ENCODE measurements at places on chromosomes 5 and 9.

DNA sequence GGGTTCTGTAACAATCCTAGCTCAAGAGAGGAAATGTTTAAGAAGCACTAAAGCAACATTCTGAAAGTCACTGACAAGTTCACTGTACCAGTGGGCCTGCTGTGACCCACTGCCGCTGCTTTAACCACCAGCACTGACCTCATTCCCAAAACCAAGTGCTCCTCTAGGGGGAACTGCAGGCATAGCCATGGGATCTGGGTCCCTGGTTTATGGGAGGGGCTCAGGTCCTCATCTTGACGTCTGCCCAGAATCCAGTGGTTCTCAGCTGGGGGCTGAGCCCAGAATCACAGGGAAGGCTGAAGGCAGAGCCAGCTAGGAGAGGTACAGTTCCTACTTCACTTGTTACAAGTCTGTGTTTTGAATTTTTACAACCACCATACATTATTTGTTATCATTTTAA lies 36.1 kb upstream of the SLC2A8 start:
- H3K4me3 ChIP-seq, result no peak overlapping the region
- no peak for DNase-seq
- peaks cover 25% of the 10 kb centered on the region for H3K36me3 ChIP-seq
- peaks cover 6% of the 10 kb centered on the region for H3K4me1 ChIP-seq
- H3K27ac ChIP-seq, result no peak overlapping the region

GRCh38 chr5:68822796-68823195 lies 271.0 kb upstream of the SLC30A5 start:
- H3K4me3 ChIP-seq, result no peak overlapping the region
- H3K36me3 ChIP-seq, result no peaks in the 10 kb centered on the region
- DNase-seq, result no peak
- no peaks in the 10 kb centered on the region for H3K27me3 ChIP-seq
- no peaks in the 10 kb centered on the region for H3K4me1 ChIP-seq
- no peak overlapping the region for H3K27ac ChIP-seq

DNA sequence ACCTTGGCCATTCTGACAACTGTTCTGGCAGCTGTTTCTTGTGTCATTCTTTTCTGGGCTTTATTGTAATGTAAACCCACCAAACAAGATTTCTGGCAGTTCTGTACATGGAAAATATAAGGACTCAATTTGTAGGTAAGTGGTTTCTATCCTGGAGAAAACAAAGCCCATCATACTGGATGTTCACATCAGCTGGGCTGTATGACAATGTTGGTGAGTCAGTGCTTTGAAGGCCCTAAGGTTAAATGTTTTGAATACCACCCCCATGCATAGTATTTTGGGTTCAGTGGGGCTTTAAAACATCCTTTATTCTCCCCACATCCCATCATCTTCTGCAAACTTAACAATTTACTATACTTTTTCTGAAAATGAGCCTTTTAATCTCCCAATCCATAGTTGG lies 52.5 kb downstream of the SH3GL2 start:
- no peak overlapping the region for H3K27ac ChIP-seq
- DNase-seq, result no peak
- H3K27me3 ChIP-seq, result no peaks in the 10 kb centered on the region
- H3K4me1 ChIP-seq, result no peaks in the 10 kb centered on the region
- H3K4me3 ChIP-seq, result no peak overlapping the region
- no peaks in the 10 kb centered on the region for H3K36me3 ChIP-seq

DNA sequence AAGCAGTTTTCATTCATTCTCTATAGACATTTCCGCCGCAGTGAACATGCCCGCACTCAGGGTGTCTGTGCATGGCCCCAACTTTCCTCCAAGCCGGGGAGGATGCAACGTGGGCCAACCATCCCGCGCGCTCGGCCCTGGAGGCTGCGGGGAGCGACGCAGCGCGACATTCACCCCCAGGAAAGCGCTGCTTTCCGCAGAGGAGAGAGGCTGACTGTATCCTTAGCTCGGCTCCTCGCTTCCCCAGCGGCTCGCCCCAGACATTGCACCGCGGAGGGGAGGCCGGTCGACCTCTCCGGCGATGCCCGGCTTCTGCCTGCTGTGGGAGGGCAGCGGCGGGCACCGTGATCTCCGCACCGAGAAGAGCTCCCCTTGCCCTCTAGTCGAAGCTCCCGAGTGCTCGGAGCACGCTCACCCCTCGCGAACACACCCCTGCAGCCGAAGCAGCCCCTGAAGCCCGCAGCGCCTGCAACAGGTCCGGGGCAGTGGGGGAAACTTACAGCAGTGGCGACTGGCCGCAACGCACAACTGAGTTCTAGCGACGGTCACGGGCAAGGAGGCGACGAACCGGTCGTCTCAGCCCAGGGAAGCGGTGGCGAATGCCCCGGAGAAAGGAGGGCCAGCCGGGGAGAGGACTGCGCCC lies 600 bp downstream of the ENC1 start:
- no peak for DNase-seq
- no peaks in the 10 kb centered on the region for H3K27me3 ChIP-seq
- peak overlapping the region; percentile 92 for H3K27ac ChIP-seq
- H3K4me1 ChIP-seq, result peaks cover 88% of the 10 kb centered on the region
- no peaks in the 10 kb centered on the region for H3K36me3 ChIP-seq
- peak overlapping the region; percentile 77 for H3K4me3 ChIP-seq

DNA sequence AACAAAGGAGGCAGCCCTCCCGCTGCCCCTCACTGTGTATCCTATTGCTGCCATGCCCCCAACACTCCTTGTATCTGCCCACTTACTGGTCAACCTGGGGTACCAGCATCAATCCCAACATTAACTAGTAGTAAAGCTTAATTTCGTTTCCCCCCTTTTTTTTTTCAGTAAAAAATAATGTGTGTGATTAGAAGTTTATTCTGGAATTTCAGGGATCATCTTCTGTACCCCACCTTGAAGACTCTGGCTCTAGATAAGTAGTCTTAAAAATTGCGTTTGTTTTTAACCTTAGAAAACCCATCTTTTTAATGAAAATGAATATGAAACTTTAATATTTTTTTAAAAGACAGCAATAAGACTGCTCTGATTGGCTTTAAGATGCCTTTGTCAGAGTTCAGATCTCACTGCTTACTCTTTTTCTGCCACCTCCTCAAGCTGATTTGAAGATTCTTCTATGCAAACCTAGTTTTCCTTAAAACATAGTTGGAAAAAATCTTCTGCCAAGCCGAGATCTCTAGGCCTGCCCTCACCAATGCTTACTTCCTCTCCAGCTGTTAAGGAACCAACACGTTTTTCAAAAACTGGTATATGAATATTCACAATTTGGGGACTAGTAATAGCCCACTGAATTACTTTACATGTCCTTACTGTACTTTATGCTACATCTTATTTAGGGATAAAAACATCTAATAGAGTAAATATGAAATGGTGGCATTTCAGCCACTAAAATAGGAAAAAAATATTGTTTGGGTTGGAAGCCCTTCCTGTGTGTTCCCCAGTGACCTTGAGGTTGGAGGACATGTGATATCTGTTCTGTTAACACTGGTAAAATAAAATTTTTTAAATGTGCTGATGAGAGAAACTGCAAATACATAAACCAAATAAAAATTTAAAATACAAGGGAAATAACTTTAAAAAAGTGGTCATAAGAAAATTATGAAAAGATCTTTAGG lies 4.0 kb upstream of the RHOBTB3 start:
- no peaks in the 10 kb centered on the region for H3K36me3 ChIP-seq
- peaks cover 29% of the 10 kb centered on the region for H3K4me1 ChIP-seq

DNA sequence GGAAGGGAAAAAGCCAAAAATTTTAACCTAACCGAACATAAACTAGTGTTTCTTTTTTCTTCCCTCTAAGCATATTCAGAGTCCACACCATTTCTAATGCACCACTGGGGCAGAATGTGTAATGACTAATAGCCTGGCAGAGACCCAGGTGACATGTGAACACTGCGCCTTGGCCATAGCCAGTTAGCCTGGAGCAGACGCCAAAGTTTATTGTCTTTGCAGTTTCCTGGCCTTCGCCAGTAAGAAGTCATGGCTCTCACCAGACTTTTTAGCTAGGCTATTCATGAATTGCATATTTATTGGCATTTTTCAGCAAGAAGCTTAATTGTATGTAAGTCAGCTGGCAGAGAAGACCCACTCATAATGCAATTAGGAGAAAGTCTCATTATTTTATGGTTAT lies 182.8 kb upstream of the SLC27A6 start:
- H3K4me1 ChIP-seq, result no peaks in the 10 kb centered on the region
- DNase-seq, result no peak
- no peaks in the 10 kb centered on the region for H3K36me3 ChIP-seq
- H3K27ac ChIP-seq, result no peak overlapping the region
- no peaks in the 10 kb centered on the region for H3K27me3 ChIP-seq

GRCh38 chr9:113587471-113588031 lies 124.0 kb downstream of the RGS3 start:
- H3K36me3 ChIP-seq, result no peaks in the 10 kb centered on the region
- peaks cover 100% of the 10 kb centered on the region for H3K4me1 ChIP-seq
- no peak overlapping the region for H3K4me3 ChIP-seq
- H3K27ac ChIP-seq, result peak overlapping the region; percentile 73

DNA sequence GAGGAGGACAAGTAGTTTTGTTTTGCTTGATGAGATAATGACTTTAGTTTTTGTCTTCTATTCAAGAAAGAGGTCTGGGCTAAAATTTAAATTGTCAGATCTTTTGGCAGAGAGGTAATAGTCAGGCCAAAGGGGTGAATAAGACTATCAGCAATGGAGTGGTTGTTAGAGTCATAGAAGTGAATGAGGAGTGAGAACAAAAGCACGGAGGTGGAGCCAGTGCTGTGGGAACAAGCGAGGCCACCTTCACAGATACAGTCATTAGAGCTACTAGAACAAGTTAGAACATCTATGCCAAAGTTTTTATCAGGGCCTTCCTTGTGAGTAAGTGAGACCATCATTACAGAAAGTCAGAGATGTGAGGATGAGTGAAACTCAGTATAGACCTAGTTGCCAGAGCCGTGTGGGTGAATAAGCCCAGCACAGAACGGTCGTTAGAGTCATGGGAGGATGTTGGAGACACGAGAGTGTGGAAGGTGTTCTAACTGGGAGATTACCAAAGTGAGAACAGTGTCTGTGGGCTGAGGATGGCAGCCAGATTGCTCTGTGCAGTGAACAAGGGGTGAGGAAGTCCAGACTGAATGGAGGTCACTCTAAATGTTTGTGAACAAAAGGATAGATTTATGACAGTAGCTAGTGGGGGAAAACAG lies 135.1 kb downstream of the RPS23 start:
- H3K4me3 ChIP-seq, result no peak overlapping the region
- no peaks in the 10 kb centered on the region for H3K27me3 ChIP-seq
- no peaks in the 10 kb centered on the region for H3K36me3 ChIP-seq
- DNase-seq, result no peak
- no peaks in the 10 kb centered on the region for H3K4me1 ChIP-seq

DNA sequence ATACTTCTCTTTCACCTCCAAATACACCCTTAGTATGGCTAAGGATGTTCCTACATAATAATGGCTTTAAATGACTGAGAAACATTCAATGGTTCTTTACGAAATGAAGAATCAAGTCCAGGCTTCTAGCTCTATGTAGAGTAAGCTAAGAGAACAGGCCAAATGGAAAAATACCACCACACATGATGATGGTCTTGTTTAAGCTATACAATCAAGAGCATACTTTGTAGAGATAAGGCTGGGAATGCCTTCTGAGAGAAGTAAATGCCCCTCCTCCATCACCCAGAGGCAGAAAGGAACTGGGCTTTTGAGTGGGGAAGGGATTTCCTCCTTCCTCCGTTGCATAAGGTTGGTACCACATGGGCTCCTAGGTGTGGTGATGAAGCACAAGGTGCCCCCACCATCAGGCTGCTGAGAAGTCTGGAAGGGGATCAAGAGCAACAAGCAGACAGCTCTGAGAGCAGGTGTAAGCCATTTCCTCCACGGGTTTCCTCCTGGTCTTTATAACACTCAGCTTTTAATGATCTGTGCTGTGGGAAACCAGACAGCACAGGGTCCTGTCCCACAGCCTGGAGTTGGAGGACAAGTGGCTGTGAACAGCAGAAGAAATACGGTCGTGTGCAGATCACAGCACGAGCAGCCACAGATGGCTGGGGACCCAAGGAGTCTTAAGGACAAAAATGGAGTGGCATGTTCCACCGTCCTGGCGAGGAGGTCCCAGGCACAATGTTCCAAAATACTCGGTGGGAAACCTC lies 396.9 kb downstream of the CTNND2 start:
- H3K36me3 ChIP-seq, result no peaks in the 10 kb centered on the region
- no peak overlapping the region for H3K4me3 ChIP-seq
- no peak for DNase-seq
- H3K27me3 ChIP-seq, result no peaks in the 10 kb centered on the region
- no peaks in the 10 kb centered on the region for H3K4me1 ChIP-seq

DNA sequence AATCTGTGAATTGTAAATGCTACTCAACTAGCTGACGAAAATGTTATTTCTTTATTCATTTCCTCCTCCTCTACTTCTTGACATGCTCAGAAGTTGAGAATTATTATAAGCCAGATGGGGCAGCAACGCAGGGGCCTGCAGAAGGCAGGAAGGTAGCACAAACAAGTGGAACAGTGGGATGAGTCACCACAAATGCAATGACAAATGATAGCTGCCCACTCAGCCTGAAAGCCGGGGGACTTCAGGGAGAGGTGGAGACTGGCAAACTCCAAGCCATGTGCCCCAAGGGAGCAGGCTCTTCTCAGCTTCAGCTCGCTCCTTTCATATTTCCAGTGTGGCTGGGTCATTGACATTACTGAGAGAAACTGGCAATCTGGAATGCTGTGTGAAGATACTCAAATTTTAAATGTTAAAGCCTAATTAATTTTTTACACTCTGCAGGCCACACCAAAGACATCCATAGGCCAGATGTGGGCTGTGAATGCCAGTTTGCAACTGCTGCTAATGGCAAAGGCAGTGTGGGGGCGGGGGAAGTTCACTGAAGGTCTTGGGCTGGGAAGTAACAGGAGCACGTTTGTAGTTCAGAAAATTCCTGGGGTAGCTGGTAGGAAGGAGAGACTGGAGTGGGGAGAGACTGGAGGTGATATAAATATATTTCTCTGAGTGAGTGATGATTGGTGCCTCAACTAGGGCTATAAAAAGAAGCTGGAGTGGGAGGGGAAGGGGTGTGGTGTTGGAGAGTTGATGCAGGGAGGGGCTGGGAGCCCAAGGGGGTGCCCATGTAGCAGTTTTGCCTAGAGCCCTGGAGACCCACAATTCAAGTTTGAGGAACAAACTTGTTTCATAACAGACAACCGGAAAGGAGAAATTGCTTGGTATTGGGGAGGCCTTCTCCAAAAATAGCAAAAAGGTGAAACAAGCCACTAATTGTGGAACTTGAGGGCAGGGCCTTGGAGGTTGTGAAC lies 20.8 kb upstream of the ADRB2 start:
- no peak overlapping the region for H3K4me3 ChIP-seq
- peaks cover 51% of the 10 kb centered on the region for H3K4me1 ChIP-seq
- H3K27ac ChIP-seq, result peak overlapping the region; percentile 80
- no peaks in the 10 kb centered on the region for H3K36me3 ChIP-seq
- no peaks in the 10 kb centered on the region for H3K27me3 ChIP-seq

DNA sequence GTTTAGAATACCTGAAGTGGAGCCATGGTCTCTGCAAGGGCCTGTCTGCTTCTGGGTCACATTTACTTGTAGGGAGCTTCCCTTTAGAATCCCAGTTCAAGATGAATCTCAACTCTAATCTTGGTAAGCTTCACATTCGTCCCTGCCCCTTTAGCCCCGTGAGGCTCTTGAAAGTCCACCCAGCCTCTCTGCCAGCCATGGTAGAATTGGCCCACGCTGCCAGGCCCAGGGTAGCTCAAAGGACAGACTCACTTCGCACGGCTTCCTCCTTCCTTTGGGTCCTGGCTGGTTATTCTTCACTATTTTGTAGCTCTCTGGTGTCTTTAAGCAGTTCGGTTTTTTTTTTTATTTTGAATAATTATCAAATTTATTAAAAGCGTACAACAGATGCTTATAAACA lies 28.6 kb upstream of the NKX2-5 start:
- H3K4me3 ChIP-seq, result no peak overlapping the region
- no peak for DNase-seq
- peaks cover 17% of the 10 kb centered on the region for H3K27me3 ChIP-seq
- H3K4me1 ChIP-seq, result no peaks in the 10 kb centered on the region
